ENCODE measurements at places on chromosomes 3 and 15.

DNA sequence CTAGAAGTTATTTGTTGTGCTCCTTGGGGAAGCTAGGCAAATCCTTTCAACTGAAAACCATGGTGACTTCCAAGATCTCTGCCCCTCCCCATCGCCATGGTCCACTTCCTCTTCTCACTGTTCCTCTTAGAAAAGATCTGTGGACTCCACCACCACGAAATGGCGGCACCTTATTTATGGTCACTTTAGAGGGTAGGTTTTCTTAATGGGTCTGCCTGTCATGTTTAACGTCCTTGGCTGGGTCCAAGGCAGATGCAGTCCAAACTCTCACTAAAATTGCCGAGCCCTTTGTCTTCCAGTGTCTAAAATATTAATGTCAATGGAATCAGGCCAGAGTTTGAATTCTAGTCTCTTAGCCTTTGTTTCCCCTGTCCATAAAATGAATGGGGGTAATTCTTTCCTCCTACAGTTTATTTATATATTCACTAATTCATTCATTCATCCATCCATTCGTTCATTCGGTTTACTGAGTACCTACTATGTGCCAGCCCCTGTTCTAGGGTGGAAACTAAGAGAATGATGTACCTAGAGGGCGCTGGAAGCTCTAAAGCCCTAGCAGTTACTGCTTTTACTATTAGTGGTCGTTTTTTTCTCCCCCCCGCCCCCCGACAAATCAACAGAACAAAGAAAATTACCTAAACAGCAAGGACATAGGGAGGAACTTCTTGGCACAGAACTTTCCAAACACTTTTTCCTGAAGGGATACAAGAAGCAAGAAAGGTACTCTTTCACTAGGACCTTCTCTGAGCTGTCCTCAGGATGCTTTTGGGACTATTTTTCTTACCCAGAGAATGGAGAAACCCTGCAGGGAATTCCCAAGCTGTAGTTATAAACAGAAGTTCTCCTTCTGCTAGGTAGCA is 657 bp downstream of the PATL2 start:
- peak; percentile 38 for DNase-seq

DNA sequence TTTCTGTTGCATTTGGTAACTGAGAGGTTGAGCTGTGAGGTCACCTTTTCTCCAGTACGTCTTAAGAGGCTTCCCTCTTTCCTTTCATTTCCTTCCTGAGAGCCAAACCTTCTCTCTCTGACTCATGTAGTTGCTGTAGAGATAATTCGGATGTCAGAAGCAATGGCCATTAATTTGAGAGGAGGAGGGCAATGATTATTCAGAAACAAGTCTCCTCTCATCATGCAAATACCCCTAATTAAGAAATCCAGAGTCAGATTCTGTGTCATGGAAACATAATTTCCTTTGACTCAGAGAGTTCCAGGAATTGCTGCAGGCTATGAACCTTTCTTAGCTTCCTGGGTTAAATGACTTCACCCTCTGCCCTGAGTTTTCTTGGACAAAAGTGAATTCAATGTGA is 59.0 kb upstream of the GSK3B start:
- no peak for DNase-seq

- DNase-seq: no peak
Measured at GRCh38 chr3:37240170-37240945, 66.0 kb upstream of the LRRFIP2 start.

DNA sequence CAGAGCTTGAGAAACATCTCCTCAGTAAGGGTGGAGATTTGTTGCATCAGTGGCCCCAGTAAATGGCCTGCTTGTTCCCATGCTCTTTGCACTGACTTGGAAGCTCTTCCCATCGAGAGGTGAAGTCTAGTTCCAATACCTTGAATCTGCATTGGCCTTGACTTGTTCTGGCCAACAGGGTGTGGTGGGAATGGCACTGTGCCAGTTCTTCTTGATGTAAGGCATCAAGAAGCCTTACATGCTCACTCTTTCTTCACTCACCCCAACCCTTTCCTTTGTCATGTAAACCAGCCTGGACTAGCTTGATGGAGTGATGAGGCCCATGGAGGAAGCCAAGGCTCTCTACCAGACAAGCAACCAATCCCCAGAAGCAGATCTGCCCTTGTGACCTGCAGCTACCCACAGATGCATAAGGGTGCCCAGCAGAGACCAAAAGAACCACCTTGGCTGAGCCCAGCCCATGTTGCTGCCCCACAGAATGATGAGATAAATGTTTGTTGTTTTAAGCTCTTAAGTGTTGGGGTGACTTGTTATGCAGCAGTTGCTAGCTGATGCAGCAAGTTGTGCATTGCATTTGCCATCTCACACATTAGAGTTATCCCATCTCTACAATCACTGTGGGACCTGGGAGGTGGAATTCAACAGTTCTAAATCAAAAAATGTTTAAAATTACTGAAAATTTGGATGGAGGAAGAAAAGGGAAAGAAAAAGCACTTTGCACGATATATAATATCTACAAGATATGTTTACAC is 11.1 kb upstream of the MGLL start:
- no peak for DNase-seq

DNA sequence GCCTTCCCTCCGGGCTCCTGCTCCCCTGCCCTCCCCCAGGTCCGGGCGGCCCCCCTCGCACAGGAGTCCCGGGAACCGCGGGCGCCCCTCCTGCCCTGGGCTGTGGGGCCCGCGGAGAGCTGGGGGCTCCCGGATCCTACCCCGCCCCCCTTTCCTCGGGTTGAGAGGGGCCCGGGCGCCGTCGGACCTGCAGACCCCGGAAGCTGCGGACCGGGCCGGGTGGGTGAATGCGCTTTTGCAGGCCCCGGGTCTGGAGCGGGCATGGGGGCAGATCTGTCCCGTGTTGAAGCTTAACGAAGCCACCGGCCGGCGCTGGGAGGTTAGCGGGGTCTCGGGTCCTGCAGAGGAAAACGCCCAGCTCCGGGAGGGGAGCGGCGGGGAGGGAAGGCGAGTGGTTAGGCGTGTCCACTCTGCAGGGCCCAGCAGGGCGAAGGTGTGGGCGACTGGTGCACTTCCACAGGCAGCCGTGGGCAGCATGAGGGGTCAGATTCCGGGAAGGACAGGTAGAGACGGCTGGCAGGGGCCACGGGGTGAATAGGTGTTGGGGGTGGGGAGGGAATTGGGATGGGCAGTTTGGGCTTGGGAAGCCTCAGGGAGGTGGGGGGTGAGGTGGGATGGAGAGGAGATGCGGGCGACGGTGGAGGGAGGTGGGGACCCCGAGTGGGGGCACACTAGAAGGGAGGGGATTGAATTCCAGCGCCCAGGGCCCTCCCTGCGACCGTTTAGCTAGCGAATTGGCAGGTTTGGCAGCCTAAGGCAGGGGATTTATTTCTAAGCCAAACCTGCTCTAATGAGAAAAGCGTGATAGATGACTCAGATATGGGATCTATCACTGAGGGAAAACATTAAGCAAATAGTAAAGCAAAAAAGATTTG is 635 bp downstream of the CD276 start:
- peak; percentile 66 for DNase-seq

DNA sequence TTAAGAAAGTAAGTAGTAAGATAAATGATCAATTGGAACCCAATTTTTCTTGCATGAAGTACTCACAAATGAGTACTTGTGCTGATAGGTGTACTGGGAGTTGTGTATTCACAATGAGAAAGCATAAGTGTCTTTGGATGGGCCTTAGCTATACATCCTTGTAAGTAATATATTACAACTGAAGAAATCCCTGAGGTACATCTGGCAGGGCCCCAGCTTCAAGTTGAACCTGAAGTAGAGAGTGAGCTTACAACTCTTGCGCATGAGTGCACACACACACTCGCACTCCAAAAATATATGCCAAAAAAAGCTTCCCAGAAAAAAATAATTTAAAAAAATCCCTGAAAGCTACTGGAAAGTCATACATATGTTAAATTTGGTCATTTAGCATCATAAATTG is 222.5 kb downstream of the ROBO2 start:
- no peak for DNase-seq

- no peak for DNase-seq
Measured at GRCh38 chr3:18012436-18012835, 270.0 kb upstream of the TBC1D5 start.

DNA sequence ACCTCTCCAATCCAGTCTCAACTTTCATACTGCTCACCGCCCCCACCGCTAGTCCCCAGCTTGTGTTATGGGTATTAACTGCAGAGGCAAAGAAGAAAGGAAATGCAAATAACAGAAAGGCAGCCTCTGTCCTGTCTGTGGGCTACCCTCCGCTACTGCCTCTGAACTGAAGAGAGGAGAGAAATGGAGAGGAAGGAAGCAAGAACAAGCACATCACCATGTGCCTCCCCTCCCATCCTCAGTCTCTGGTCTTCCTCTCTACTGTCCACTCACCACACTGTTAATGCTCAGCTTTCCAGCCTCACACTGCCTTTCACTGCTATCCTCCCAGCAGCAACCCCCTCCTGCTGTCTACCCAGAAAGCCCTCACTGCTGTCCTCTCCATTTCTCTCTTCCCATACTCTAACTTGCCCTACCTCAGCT is 139.0 kb upstream of the SLC2A2 start:
- no peak for DNase-seq

DNA sequence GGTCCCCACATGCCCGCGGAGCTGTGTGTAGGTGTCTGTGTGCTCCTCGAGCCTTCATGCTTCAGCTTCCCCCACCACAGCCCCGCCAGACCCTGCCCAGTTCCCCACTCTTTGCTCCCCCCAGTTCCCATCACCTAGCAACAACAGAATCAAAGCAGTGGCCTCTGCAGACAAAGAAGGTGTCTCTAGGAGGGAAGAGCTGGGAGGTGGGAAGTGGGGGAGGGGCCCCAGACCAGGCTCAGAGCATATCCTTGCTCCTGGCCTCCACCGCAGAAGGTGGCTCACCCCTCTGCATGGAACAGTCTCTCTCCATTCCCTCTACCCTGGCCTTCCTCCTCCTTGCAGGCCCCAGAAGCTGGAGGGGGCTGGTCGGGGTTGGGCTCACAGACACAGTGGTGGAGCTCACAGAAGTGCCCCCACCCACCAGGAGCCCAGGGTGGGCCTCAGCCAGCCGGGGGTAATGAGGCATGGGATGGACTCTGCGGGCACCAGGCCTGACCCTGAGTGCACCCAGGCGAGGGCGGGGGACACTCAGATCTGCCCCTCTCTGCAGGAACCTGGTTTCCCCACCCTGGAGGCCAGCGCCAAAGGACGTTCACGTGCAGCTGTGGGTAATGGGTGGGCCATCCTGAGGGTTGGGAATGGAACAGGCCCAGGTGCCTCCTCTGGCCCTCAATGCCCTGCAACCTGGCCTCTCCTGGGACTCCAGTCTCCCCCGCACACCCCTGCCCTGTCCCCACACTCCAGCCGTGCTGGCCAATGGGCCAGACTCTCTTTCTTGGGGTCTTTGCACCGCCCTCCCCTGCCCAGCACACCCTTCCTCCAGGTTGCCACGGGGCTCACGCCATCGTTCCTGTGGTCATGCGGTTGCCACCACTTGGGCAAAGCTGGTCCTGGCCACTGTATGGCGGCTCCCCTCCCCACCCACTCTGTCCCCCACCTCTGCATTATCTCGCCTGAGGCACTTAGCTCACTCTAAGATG is 53.4 kb downstream of the TPRA1 start:
- DNase-seq: no peak

GRCh38 chr3:24318677-24319287 is 175.9 kb downstream of the THRB start:
- DNase-seq: no peak

DNA sequence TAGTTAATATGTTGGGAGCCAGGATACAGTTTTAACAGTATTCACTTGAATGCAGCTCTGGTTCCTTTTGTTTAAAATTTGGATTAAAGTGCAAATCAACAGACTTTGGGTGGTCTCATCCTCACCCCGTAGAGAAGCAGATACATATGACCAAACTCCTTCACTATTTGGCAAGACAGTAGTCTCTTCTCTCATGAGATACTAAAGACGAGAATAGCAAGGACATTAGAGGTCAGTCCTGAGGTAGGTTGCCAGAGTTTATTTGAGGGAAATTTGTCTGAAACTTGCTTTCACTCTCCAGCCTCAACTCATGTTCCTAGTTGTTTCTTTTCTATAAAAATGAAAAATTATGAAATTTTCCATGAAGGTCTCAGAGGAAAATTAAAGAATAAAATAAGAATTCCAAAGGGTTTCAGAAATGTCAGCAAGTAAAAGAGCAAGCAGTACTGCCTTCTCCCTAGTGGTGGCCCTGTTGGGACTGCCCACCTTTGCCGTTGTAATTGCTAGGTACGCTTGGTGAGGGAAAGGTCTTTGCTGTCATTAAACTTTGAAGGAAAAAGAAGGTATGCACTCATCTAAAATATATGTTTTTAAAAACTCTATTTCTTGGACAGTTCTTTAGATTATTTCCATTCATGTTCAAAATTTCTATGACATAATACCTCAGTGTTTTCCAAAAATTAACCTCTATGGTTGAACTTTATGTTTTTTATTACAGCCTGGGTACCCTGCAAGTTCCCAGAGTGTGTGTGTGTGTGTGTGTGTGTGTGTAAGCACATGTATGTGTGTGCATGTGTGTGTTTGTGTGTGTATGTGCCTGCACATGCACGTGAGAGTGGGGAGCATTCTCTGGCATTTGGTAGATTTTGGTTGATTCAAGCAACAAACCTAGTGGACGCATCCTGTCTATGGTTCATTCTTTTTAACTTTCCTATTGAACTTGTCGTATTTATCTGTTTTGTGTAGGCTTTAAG is 111.4 kb downstream of the CMSS1 start:
- DNase-seq: no peak

DNA sequence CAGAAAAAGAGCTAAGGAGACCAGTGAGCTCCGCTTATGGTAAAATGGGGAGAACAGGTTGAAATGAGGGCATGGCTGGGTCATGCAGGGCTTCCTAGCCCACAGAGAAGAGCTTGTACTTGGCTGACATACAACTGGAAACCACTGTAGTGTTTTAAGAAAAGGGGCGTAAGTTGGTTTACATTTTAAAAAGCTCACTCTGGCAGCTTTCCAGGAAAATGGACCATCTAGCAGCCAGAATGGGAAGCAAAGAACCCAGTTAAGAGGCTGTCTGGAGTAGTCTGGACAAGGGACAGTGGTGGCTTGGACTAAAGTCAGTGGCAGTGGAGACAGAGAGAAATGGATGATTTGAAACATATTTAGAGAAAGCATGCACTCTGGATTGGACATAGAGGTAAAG is 1.9 kb downstream of the MORC1 start:
- no peak for DNase-seq

All from adrenal gland (tissue), 19 donors.